ENCODE measurements at places on chromosomes 7 and 10. TPM values are rescaled to one million over a fixed set of nuclear protein-coding genes. Genes with fewer than 3 reads are reported as not detected.

POM121L12 gene
- not detected for total RNA-seq

NPTX2 gene
- total RNA-seq = not detected

STAM gene
- 25.0 TPM for total RNA-seq

FAS gene
- 29.9 TPM for total RNA-seq

SRRT gene
- 300 TPM for total RNA-seq

ASAH2 gene
- 4.6 TPM for total RNA-seq

HOXA5 gene
- total RNA-seq = not detected

DNA sequence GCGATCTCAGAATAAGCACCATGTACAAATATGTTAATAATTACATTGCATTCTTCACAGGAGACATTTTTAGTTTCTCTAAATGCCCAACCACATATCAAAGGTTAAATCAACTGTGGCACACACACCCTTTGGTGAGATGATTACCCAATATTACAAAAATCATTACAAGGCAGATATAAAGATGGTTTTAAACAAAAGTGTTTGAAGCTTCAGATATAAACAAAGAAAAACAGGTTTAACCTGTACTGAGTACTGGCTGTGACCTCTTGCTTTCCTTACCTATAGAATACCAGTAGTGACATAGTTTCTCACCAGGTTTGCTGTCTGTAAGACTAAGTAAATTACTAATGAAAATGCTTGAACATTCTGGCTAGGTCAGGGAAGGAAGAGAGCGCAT, 360.0 kb upstream of the IGFBP3 start:
- H3K27ac ChIP-seq = no peak overlapping the region
- no peak overlapping the region for H3K4me3 ChIP-seq
- no peak for DNase-seq

DNA sequence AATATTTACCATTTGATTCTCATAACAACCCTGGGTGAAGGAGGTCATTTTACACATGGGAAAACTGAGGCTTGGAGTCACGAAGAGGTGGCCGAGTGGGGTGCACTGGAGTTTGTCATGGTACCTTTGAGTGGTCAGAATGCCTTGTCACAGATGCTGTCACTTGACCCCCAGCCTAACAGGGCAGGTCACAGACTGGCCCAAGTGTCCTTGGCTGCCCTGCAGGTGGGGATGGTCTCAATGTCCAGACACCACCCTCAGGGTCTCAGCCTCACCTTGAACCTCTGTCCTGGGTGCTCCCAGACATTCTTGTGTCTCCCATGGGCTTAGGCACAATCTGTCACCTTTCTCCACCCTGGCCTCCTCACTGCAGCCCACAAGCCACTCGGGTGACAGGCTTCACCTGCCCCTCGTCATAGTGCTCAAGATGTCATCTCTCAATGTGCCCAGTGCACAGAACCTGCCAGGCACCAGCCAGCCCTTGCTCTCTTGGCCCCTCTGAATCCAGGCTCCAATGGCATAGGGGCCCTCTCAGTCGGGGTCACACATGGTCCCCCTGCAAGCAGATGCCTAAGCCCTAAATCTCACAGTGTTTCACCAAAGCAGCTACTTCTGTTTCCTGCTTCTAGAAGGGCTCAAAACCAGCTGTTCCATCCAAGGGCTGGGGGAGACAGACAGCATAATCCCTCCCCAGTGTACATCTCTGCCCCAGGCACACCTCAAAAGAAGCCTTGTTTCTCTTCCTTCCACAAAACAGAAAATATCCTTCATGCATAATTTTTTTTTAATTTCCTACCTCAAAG, 76.8 kb upstream of the NANOS1 start:
- DNase-seq = no peak
- peaks cover 3% of the 10 kb centered on the region for H3K4me1 ChIP-seq
- no peaks in the 10 kb centered on the region for H3K36me3 ChIP-seq
- no peak overlapping the region for H3K4me3 ChIP-seq
- no peak overlapping the region for H3K27ac ChIP-seq

DNA sequence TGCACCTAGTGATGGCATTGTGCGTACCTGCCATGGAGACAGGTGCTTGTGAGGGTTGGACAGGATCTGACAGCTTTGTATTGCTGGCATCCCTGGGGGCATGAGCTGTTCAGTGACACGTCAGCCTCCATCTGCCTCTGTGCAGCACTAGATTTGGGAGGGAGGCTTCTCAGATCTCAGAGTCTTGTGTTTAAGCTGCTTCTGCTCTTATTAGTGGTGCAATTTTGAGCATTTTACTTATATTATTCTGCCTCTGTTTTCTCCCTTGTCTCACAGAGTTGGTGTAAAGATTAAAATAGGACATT, 5.1 kb downstream of the ARHGAP22 start:
- no peak overlapping the region for H3K4me3 ChIP-seq
- no peaks in the 10 kb centered on the region for H3K36me3 ChIP-seq
- peaks cover 10% of the 10 kb centered on the region for H3K27me3 ChIP-seq
- H3K4me1 ChIP-seq = no peaks in the 10 kb centered on the region

DNA sequence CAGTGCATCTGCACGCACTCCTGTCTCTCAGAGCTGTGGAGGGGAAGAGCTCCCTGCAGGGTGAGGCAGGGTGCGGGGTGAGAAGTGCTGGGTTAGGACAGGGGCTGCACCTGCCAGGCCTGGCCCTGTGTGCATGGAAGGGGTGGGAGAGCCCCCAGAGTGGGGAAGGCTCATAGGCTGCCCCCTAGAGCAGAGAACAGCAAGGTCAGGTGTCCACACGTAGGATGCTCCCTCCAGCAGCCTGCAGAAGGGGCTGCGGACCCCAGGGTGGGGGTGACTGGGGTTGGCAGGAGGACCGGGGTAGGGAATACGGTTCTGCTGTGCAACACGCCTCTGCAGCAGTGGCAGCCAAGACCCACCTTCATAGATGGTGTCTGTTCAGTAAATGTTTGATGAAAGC, 208.6 kb downstream of the PTPRN2 start:
- no peaks in the 10 kb centered on the region for H3K36me3 ChIP-seq
- DNase-seq = no peak
- no peak overlapping the region for H3K27ac ChIP-seq
- no peaks in the 10 kb centered on the region for H3K27me3 ChIP-seq
- H3K4me3 ChIP-seq = no peak overlapping the region
- no peaks in the 10 kb centered on the region for H3K4me1 ChIP-seq

DNA sequence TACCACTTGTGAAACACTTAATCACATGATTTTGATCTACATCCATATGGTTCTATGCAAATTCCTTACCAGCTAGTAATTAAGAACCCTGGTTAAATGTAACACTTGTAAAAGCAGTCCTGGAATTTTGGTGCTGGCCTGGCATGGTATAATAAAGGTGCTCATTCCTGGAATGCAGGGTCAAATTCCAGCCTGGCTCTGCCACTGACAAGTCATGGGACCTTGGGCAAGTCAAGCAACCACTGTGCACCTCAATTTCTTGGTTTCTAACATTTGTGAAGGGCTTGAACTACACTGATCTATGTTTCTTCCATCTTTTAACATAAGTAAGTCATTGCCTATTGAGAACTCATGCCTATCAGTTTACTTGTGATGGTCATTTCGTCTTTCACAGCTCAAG, 91.9 kb upstream of the PIK3CG start:
- H3K4me3 ChIP-seq = no peak overlapping the region
- no peaks in the 10 kb centered on the region for H3K27me3 ChIP-seq
- H3K36me3 ChIP-seq = no peaks in the 10 kb centered on the region
- DNase-seq = no peak

- DNase-seq = no peak
- H3K36me3 ChIP-seq = peaks cover 12% of the 10 kb centered on the region
- H3K27me3 ChIP-seq = peaks cover 32% of the 10 kb centered on the region
Observed at GRCh38 chr7:132417103-132417906, 159.0 kb downstream of the PLXNA4 start.

DNA sequence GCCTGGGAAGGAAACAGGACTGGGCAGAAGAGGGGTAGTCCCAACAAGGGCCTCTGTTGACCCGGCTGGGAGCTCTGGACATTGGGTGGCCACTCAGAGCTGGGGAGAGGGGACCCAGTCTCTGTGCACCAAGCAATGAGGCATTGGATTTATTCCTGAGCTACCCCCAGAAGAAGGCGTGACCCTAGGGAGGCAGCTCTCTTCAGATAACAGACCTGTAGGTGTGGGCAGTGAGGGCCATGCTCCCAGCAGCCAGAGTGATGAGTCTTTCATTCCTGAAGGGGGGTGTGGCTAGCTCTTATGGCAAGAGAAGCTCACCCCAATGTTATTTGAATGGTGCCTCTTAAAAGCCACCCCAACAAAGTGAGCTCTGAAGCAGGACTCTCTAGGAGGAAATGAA, 20.4 kb downstream of the TEX36 start:
- peaks cover 4% of the 10 kb centered on the region for H3K27me3 ChIP-seq
- H3K4me1 ChIP-seq = no peaks in the 10 kb centered on the region
- no peak overlapping the region for H3K27ac ChIP-seq
- no peak for DNase-seq

DNA sequence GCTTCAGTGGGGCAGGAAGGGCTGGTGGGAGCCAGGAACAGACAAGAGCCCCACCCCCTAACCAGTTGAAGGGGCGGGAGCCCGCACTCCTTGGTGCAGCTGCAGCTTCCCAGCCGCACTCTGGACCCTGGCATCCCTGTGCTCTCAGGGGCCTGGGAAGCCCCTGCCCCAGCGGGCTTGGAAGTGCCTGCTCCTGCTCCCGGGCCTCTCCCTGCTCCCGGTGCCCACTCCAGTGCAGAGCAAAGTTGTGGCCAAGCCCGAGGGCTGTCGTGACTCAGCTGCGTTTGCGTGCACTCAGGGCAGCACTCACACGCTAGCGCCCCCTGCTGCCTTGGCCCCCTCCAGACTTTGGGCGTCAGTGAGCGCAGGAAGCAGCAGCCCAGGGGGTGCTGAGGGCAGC, 883.8 kb downstream of the LRMDA start:
- H3K27ac ChIP-seq = no peak overlapping the region
- no peaks in the 10 kb centered on the region for H3K36me3 ChIP-seq
- H3K27me3 ChIP-seq = no peaks in the 10 kb centered on the region
- no peak for DNase-seq
- H3K4me1 ChIP-seq = no peaks in the 10 kb centered on the region
- no peak overlapping the region for H3K4me3 ChIP-seq

- no peaks in the 10 kb centered on the region for H3K36me3 ChIP-seq
- no peak overlapping the region for H3K27ac ChIP-seq
- H3K27me3 ChIP-seq = no peaks in the 10 kb centered on the region
- DNase-seq = no peak
- no peak overlapping the region for H3K4me3 ChIP-seq
- no peaks in the 10 kb centered on the region for H3K4me1 ChIP-seq
Observed at GRCh38 chr7:51015581-51015980, 232.9 kb upstream of the GRB10 start.
